Stimulated activated naive B cell treated with anti-CD40 and anti-IgM and Interleukin-4, amounts not matched to agents 10 μg/mL and 1 μg/mL and 100 μg/mL, for 72 hours (primary cell): ENCODE measurements at places on chromosomes 1 and 21.

DNA sequence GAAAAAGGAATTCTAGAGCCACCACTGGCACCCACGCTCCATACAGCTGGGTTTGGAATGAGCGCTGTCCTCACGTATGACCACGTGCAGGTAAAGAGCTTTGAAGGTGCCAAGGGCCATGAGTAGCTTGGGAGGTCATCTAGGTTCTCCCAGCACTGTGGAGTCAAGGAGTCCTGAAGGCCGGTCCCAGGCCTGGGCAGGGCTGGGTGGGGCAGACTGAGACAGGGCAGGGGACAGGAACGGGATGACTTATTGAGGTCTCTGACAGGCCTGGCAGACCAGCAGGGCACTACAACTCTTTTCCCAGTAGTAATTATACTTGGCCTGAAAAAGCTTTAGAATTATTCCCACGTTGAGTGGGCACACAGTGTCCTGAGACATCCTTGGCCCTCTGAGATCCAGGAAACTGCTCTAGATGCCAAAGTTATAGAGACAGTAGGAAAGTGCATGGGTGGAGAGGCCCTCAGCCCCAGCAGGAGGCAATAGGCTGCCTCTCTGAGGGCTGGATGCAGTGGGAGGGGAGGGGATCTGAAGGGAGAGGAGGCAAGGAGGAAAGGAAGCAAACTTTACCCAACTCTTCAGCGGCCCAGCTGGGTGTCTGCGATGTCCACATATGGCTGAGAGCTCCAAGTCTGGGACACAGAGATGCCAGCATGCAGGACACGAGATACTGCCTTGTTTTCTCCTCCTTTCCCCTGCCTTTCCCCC is 1.8 kb upstream of the CDA start:
- no peak overlapping the region for H3K4me3 ChIP-seq
- H3K27ac ChIP-seq, result no peak overlapping the region
- DNase-seq, result no peak
- H3K27me3 ChIP-seq, result peaks cover 50% of the 10 kb centered on the region
- peaks cover 4% of the 10 kb centered on the region for H3K4me1 ChIP-seq
- no peaks in the 10 kb centered on the region for H3K36me3 ChIP-seq

DNA sequence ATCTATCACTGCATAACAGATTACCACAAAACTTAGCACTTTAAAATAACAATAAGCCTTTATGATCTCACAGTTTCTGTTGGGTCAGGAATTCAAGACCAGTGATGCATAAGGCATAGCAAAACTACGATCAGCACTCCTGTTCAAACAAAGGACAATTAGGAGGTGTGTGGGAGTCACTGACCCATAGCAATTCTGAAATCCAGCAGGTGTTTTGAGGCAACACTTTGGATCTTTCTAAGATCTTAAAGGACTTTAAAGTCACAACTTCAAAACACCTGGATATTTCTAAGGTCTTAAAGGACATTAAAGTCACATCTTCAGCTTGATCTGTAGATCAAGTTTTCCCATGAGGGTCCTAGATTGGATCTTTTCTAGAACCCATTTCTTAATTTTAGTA is 35.3 kb downstream of the AKT3 start:
- H3K27me3 ChIP-seq, result no peaks in the 10 kb centered on the region
- no peak overlapping the region for H3K4me3 ChIP-seq
- peaks cover 50% of the 10 kb centered on the region for H3K36me3 ChIP-seq
- H3K27ac ChIP-seq, result no peak overlapping the region
- peaks cover 26% of the 10 kb centered on the region for H3K4me1 ChIP-seq

DNA sequence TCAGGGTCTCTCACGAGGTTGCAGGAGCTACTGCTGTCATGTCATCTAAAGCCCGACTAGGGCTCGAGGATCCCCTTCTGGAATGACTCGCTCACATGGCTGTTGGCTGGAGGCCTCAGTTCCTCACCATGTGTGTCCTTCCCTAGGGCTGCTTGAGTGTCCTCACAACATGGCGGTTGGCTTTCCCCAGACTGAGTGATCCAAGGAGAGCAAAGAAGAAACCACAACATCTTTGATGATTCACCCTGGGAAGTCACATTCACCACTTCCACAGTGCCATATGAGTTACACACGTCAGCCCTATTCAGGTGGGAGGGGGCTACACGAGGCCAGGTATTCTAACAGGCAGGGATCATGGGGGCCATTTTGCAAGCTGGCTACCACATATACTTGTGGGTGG is 64.9 kb downstream of the FHAD1 start:
- DNase-seq, result no peak
- H3K4me1 ChIP-seq, result no peaks in the 10 kb centered on the region
- no peak overlapping the region for H3K4me3 ChIP-seq
- peaks cover 14% of the 10 kb centered on the region for H3K27me3 ChIP-seq
- no peaks in the 10 kb centered on the region for H3K36me3 ChIP-seq

DNA sequence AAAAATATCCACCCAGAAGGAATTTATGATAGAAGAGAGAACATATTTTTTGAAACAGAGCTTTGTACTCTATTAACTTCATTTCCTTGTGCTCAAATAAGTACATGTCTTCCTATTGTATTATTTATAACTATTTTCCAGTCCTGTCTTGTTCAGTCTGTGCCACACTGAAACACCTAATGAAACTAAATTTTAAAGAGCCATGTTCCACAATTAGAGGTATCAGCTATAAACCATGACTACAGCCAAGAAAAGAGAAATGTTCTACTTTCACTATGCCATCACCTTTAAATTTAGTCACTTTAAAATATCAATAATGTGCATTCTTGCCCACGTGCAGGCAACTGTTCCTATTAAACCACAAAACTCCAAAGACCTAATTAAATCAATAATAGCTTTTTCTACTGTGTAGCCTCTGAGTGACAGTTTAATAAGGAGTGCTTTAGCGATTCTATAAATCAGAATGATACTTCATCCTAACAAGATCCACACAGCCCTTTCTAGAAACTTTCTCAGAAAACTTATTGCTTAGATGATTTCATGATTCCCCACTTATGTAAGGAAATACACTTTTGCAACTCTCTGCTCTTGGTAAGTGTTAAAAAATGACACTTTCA is 404.9 kb upstream of the CHRM3 start:
- DNase-seq, result no peak
- no peaks in the 10 kb centered on the region for H3K4me1 ChIP-seq
- no peaks in the 10 kb centered on the region for H3K27me3 ChIP-seq

- no peaks in the 10 kb centered on the region for H3K27me3 ChIP-seq
- no peak for DNase-seq
- peaks cover 61% of the 10 kb centered on the region for H3K36me3 ChIP-seq
- no peak overlapping the region for H3K27ac ChIP-seq
Measured at GRCh38 chr1:193211539-193211938, 25.1 kb upstream of the B3GALT2 start.

GRCh38 chr1:112840631-112841624 is 115.1 kb downstream of the SLC16A1 start:
- H3K4me3 ChIP-seq, result no peak overlapping the region
- H3K27me3 ChIP-seq, result no peaks in the 10 kb centered on the region
- H3K4me1 ChIP-seq, result peaks cover 20% of the 10 kb centered on the region
- DNase-seq, result no peak
- H3K27ac ChIP-seq, result peak overlapping the region; percentile 77
- no peaks in the 10 kb centered on the region for H3K36me3 ChIP-seq

- no peak overlapping the region for H3K27ac ChIP-seq
- peaks cover 40% of the 10 kb centered on the region for H3K4me1 ChIP-seq
- H3K4me3 ChIP-seq, result no peak overlapping the region
Measured at GRCh38 chr1:33464552-33464951, 7.9 kb upstream of the ZSCAN20 start.

DNA sequence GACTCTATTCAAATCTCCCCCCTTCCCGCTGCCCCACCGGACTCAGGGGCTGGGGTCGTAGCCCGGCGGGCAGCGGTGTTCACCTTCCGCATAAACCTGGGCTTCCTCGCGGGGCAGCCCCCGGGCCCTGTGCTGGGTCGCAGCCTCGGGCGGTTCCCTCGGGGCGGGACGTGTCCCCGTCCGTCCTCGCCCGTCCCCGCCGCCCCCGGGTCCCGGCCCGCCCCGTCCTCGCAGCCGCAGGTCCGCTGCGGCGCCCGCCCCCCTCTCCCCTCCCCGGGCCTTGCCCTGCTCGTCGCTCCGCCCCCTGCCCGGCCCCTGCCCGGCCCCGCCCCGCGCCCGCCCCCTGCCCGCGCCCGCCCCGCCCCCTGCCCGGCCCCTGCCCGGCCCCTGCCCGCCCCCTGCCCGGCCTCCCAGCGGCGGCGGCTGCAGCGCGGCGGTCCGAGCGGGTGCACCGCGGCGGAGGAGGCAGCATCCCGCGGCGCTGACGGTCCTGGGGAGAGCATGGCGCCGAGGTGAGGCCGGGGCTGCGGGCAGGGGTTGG is at the start of gene COL18A1:
COL18A1 (plus strand) TSS at position 436 of the 541 bp plus-strand sequence; CDS start at position 502, 66 bp downstream.
- peak within 1 kb of the TSS; percentile 57 for H3K27ac ChIP-seq
- peak within 1 kb of the TSS; percentile 75 for H3K4me3 ChIP-seq
- H3K4me1 ChIP-seq, result peaks cover 20% of the 10 kb centered on the region
- H3K27me3 ChIP-seq, result peaks cover 85% of the 10 kb centered on the region
- peaks cover 12% of the 10 kb centered on the region for H3K36me3 ChIP-seq

DNA sequence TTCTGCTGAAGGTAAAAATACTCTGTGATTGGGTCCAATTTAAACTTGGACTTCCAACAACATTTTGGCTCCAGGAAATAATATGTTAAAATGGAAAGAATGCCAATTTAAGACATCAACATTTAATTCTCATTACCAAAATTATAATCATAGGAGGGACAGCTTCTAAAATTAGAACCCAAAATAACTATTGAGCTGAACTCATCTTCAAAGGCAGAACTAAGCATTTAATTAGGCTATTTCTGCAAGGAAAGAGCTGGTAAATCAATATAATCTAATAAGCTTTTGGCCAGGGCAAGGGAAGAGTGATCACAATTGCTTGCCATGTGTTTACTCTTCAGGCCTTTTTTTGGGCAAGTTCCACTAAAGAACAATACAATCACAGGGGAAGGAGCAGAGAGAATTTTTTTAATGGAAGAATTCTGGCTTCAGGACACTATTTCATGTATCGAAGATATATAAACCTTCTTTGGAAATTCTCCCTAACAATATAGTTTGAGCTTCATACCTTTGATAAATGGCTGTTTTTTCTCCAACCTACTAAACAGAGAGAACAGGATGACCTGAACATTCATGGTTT is 133.1 kb upstream of the PTBP2 start:
- H3K4me1 ChIP-seq, result no peaks in the 10 kb centered on the region
- DNase-seq, result no peak
- H3K4me3 ChIP-seq, result no peak overlapping the region
- no peaks in the 10 kb centered on the region for H3K36me3 ChIP-seq
- H3K27me3 ChIP-seq, result no peaks in the 10 kb centered on the region

DNA sequence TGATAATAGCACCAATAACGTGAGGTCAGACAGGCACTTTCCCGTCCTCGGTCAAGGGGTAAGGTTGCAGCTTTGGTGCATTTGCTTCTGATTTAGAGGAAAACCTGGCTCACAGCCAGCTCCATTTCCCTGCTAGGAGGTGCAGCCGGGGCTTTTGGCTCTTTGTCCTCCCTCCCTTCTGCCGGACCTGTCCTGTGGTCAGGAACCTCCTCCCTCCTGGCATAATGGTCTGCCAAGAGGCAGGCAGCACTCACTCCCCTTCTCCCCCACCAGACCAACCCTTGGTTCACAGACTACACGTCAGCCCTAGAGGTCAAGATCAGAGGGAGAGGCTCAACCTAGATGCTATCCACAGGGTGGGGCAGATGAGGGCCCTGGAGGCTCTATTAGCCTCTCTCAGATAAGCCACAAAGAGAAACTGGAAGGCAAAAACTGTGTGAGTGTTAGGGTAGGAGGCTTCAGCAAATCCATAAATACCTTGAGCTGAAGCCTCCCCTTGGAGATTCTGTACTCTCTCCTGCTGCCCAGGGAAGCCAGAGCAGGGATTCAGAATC is 64.8 kb downstream of the PLXNA2 start:
- DNase-seq, result no peak
- no peak overlapping the region for H3K4me3 ChIP-seq
- H3K27ac ChIP-seq, result no peak overlapping the region
- no peaks in the 10 kb centered on the region for H3K4me1 ChIP-seq
- no peaks in the 10 kb centered on the region for H3K36me3 ChIP-seq
- no peaks in the 10 kb centered on the region for H3K27me3 ChIP-seq

DNA sequence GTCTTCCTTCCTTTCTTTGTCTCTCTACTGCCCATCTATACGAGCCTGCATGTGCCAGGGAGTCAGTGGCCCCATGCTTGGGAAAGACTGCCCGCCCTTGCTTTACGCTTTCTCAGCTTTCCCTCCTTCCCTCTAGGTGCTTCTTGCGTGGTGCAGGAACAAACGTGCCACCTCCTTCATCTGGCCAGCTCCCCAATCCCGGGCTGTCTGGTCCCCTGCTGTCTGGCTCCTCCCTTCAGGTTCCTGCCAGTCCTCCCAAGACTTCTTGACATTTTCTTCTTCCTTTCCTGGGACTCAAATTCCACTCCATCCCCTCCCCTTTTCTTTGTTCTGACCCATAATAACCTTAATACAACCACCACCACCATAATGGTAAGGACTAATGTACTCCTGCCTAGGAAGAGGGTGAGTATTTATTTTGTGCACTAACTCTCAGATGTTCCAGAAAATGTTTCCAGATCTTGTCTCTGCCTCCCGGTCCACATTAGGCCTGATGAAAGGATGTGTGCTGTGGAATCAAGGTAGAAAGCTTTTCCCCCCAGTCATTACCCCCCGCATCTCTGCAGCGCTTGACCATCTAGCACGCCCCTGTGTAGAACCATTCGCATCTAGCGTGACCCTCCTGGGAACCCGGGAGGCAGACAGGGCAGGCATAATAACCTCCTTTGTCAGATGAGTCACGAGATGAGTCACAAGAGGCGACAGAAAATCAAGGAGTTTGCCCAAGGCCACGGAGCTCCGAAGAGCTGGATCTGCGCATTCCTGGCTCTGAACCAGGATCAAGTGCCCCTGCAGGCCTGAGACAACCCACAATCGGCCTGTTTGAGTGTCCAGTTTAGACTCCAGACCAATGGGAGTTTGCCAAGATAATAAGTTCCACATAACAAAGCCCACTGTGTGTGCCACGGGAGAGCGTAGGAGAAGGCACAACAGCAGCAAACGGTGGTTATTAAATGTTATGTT is 60.1 kb upstream of the NEK2 start:
- no peak for DNase-seq
- peaks cover 23% of the 10 kb centered on the region for H3K4me1 ChIP-seq
- no peaks in the 10 kb centered on the region for H3K36me3 ChIP-seq
- no peak overlapping the region for H3K4me3 ChIP-seq

DNA sequence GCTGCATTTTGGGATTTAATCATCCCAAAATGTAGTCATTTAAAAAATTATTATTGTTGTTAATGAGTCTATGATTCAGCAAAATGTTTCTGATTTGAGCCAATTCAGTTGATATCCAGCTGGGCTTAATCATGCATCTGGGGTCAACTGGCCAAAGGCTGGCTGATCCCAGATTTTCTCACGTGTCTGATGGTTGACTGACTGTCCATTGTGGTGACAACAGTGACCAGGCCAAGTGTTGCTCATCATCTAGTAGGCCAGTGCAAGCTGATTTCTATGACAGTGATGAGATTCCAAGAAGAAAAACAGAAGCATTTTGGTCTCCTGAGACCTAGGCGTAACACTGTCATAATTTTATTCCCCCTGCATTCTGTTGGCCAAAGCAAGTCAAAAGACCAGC is 80.1 kb upstream of the ZC3H11B start:
- no peaks in the 10 kb centered on the region for H3K4me1 ChIP-seq
- peaks cover 4% of the 10 kb centered on the region for H3K27me3 ChIP-seq
- H3K36me3 ChIP-seq, result no peaks in the 10 kb centered on the region
- H3K4me3 ChIP-seq, result no peak overlapping the region
- no peak for DNase-seq
- no peak overlapping the region for H3K27ac ChIP-seq

GRCh38 chr1:8866173-8866791 is 12.2 kb downstream of the ENO1 start:
- H3K27me3 ChIP-seq, result no peaks in the 10 kb centered on the region
- no peak for DNase-seq
- peak overlapping the region; percentile 56 for H3K27ac ChIP-seq
- no peak overlapping the region for H3K4me3 ChIP-seq
- peaks cover 72% of the 10 kb centered on the region for H3K36me3 ChIP-seq

GRCh38 chr1:1291548-1292441 is 11.6 kb downstream of the SCNN1D start:
- H3K27ac ChIP-seq, result no peak overlapping the region
- H3K27me3 ChIP-seq, result peaks cover 6% of the 10 kb centered on the region
- DNase-seq, result peak; percentile 42
- H3K4me1 ChIP-seq, result peaks cover 10% of the 10 kb centered on the region
- peaks cover 7% of the 10 kb centered on the region for H3K36me3 ChIP-seq
